ENCODE measurements at places on chromosomes 16 and 17. TPM values are rescaled to one million over a fixed set of nuclear protein-coding genes. Genes with fewer than 3 reads are reported as not detected.

- no peak for DNase-seq
Observed at GRCh38 chr16:6153901-6154300, 1056.3 kb upstream of the EEF2KMT start.

DNA sequence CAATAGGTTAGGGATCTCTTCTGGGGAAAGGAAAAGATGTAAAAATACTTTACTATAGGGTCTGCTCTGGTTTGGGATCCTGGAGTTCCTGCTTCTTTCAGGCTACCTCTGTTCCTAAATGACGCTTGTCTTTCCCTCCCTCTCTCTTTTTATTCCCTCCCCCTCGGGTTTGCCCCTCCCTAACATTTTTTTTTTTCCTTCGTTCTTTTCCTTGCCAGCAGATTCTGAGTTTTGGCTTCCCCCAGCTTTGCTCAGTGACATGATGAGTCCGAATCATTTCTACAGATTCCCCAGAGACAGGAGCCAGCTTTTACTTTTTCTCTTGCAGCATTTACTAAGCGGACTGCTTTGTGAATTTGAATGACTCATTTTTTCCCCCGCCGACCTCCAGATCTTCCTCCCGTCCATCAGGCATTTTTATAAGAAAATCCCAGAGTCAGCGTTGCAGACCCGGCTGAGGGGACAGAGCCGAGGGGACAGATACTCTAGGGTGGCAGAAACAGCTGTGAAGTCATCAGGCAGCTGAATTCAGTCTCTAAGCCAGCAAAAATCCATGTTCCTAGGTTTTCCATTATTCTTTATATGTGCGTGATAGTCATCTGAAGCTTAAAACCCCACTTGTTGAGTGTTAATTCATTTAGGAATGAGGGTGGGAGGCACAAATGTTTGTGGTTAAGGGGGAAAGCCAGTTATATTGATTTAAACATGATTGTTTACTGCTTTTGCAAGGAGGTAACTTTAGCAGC, at the start of gene TMEM100:
TMEM100 (minus strand) TSS at position 123 of the 746 bp plus-strand sequence. CDS start 1,794 bp downstream, outside the sequence.
- no peak for DNase-seq

DNA sequence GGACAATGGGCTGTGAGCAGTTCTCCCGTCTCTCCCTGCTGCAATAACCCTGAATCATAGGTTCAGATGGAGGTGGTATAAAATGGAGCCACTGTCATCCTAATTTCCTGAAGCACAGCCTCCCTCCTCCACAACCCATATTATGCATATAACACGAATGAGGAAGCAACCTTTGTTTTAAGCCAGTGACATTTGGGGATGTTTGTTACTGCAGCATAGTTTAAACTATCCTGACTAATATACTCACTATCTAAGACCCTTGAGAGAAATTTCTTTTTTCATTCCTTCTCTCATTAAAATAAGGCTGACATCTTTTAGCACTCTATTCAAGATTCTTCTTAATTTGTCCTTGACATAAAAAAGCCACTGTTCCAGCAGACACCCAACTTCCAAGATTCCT, 413.4 kb downstream of the SOX9 start:
- no peak for DNase-seq

GRCh38 chr17:57366177-57366557, 109.8 kb downstream of the MSI2 start:
- no peak for DNase-seq

GRCh38 chr17:44848961-44849489, 1.3 kb downstream of the HIGD1B start:
- DNase-seq = no peak

DNA sequence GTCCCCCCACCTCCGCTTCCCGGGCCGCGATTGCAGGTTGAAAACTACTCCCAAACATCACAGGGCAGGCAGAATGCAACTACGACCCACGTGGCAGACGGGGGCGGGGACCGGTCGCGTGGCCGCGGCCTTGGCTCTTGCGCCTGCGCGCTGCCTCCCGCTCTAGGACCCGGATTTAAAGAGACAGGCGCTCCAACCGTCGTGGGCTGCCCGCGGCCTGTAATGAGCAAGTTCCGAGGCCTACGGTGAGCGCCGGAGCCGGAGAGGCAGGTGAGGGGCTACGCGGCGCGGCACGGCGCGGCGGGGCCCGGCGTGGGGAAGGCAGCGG, at the start of gene LIG3:
LIG3 (plus strand) TSS at position 160 of the 328 bp plus-strand sequence. CDS start 2,494 bp downstream, outside the sequence.
- DNase-seq = peak; percentile 89

- no peak for DNase-seq
Observed at GRCh38 chr16:68784226-68784625, 47.1 kb downstream of the CDH1 start.

DNA sequence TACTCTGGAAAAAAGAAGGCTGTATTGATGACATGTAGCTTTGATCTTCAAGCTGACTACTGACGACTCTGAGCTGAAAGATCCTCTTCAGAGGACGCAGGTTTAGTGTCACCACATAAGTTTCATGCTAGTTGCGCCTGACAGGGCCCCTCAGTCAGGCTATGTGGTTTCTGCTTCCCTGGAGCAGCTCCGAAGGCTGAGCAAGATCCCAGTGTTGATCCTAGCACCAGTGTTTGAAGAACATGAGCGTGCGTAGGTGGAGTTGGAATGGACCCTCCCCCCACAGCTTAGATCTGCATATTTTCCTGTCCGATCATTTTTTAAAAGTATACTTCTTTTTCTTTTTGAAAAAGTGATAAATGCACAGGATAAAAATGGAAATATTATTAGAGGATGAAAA, 17.3 kb downstream of the BANP start:
- no peak for DNase-seq

GRCh38 chr16:2308089-2308962, 32.2 kb downstream of the ABCA3 start:
- no peak for DNase-seq

DNA sequence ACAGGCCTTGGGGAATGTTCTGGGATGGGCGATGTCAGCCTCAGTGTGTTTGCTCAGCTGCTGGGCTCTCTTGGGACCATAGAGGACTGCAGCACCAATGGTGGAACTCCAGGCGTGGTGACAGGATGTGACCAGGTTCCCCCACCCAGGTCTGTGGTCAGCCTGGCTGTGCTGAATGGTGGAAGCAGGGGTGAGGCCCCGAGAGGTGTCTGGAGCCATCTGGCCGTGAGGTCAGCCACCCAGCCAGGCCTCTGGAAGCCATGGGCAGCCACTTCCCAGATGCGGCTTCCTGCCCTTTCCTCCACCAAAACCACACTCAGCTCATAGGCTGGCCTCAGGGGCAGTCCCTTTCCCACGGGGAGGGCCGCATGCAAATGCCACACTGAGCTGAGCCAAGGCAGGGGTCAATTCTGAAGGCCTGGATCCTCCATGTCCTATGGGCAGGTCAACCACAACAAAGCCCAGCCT, 7.8 kb upstream of the MAPK7 start:
- DNase-seq = no peak

- DNase-seq = no peak
Observed at GRCh38 chr16:78742501-78743283, 643.2 kb downstream of the WWOX start.

- no peak for DNase-seq
Observed at GRCh38 chr16:89607453-89607852, 6.0 kb upstream of the DPEP1 start.

DNA sequence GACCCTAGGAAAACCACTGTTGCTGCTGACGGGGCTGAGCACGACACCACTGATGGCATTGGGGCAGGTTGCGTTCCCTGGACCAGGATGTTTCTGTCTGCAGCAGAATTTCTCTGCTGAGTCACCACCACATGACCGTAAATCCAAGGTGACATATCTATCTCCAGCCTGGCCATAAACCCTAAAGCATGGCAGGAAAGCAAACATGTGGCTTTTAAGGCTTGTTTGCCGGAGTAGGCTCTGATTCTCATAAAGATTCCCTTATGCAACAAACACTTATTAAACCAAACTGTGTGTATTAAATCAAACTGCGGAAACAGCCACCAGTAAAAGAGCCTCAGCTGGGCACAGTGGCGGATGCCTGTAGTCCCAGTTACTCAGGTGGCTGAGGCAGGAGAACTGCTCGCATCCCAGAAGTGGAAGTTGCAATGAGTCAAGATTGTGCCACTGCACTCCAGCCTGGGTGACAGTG, 17.3 kb downstream of the MPHOSPH6 start:
- DNase-seq = no peak

GRCh38 chr17:17226451-17227265, 10.3 kb downstream of the FLCN start:
- DNase-seq = no peak

GRCh38 chr16:2500918-2501750, 12.6 kb upstream of the ATP6V0C start:
- peak; percentile 84 for DNase-seq

GRCh38 chr17:80080081-80080480, 21.3 kb upstream of the GAA start:
- DNase-seq = no peak

DNA sequence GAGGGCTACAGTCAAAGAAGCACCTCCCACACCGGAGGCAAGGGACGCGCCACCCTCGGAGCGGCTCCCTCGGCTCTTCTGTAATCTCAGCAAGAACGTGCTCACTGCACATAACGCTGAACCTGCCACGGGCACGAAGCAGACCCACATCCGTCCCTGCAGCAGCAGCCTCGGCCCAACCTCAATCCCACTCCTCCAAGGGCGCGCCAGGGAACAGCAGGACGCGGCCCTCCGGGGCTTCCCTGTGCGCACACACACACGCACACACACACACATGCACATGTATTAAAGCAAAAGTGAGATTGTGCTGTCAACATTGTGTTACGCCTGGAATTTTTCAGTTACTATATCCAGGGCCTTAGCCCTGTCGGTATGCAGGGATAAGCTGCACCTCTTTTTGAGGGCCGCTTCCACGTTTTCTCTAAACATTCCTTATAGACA, 54.0 kb downstream of the TBC1D16 start:
- DNase-seq = no peak

GRCh38 chr17:15894913-15895658, 49.8 kb upstream of the ADORA2B start:
- no peak for DNase-seq

DNA sequence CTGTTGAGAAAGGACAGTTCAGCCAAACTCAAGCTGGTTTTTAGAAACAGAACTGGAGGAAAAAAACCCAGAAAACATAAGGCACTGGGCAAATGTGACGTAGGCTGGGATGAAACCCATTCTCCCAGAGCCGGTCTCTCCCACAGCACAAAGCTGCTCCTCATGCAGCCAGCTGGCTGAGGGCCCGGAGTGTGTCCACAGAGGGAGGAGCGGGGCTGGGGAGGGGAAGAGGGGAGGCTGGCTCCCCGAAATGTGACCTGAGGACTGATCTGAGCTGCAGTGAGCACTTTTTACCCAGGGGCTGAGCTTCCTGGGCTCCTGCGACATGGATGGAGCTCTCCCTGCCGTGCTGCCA, 20.8 kb downstream of the FOXF1 start:
- no peak for DNase-seq

- DNase-seq = no peak
Observed at GRCh38 chr16:920051-920681, 50.6 kb downstream of the LMF1 start.

GRCh38 chr17:43915559-43915958, 8.2 kb upstream of the MPP2 start:
- DNase-seq = no peak

GRCh38 chr17:34365340-34365739, 2.3 kb upstream of the CCL1 start:
- no peak for DNase-seq

- no peak for DNase-seq
Observed at GRCh38 chr17:76197911-76198310, 42.4 kb downstream of the RNF157 start.

GRCh38 chr16:28984619-28985135, at the start of gene LAT:
Gene LAT (plus strand): TSS chr16:28985052. CDS start chr16:28985418, 366 bp downstream.
- no peak for DNase-seq

- DNase-seq = no peak
Observed at GRCh38 chr16:79599837-79600637, 500 bp downstream of the MAF start.

- no peak for DNase-seq
Observed at GRCh38 chr16:85129876-85130704, 17.8 kb upstream of the CIBAR2 start.

GRCh38 chr16:24652209-24652712, 77.2 kb upstream of the TNRC6A start:
- DNase-seq = no peak

GRCh38 chr16:75075688-75076268, 40.8 kb downstream of the LDHD start:
- DNase-seq = no peak

GRCh38 chr16:82972331-82972919, 345.7 kb downstream of the CDH13 start:
- no peak for DNase-seq

DNA sequence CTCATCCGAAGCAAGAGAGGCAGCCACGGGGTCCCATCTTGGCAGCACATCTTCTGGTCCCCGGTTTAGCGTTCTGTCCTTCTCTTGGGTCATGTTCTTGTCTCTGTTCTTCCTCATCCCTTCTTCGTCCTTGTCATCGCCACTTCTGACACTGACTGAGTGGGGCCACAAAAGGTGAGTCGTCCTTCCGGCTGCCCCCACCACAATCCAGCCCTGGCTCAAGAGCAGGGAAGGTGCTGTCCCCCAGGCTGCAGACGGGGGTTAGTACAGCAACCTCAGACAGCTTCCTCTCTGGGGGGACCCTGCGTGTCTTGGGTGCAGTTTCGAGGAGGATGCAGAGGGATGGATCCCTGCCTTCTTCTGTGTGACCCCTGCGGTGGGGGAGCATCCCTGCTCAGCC, 21.8 kb downstream of the NAA60 start:
- DNase-seq = no peak

DNA sequence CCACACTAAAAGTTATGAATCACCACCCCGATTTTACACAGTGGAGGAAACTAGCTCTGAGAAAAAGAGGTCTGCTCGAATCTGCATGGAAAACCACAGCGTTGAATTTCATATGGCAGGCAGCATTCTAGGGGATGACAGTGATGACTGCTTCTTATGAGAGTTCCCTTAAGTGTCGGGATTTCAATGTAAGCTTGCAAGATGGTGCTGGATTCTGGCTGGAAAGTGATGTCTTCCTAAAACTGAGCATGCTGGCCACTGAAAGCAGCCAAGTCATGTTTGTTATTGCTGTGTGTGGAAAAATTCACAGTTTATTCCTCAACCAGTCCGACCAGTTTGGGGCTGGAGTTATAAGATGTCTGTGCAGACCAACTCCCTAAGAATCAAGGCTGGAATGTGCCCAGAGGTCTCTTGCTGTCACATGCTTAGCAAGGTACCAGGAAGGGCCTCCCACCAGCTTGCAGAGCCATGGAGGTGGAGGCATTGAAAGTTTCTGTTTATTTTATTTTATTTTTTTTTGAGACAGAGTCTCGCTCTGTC, 37.2 kb upstream of the GAN start:
- no peak for DNase-seq

Gene KRTAP2-2
- polyA plus RNA-seq = not detected

Gene OR4D1
- not detected for polyA plus RNA-seq

Gene PPP1R1B
- 13.8 TPM for polyA plus RNA-seq

Gene ABCA8
- 1.2 TPM for polyA plus RNA-seq

Gene TMEM204
- polyA plus RNA-seq = 20.0 TPM

Gene MT4
- not detected for polyA plus RNA-seq

Gene ATP1B2
- 26.1 TPM for polyA plus RNA-seq

Gene RANBP10
- polyA plus RNA-seq = 28.5 TPM

Gene CDC42EP4
- polyA plus RNA-seq = 52.8 TPM

Gene TBC1D3
- not detected for polyA plus RNA-seq

Gene IGF2BP1
- 15.1 TPM for polyA plus RNA-seq

Gene RGS9
- 15.8 TPM for polyA plus RNA-seq

Gene KRTAP9-8
- not detected for polyA plus RNA-seq

Gene TNFRSF13B
- polyA plus RNA-seq = not detected

Data from right renal pelvis (tissue), 4 donors.